ENCODE measurements at places on chromosomes 3 and 15. TPM values are rescaled to one million over a fixed set of nuclear protein-coding genes. Genes with fewer than 3 reads are reported as not detected.

GRCh38 chr15:37061996-37062395 lies 38.4 kb downstream of the MEIS2 start:
- no peak for DNase-seq

DNA sequence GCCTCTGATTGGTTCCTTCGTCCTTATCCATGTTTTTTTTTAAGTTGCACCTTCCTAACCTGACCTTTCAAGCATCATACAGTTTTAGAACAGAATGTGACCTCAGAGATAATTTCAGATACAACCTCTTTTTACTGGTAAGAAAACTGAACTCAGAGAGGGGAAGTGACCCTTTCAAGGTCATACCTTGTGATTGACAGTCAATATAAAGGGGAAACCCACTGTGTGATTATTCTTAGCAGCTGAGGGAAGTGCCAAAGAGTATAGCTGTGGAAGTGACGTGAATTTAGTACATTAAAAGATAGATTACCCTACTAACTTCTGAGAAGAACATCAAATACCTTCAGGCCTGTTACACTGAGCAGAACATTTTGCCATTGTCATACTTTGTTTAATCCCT lies 319.4 kb downstream of the NEK10 start:
- DNase-seq: no peak

DNA sequence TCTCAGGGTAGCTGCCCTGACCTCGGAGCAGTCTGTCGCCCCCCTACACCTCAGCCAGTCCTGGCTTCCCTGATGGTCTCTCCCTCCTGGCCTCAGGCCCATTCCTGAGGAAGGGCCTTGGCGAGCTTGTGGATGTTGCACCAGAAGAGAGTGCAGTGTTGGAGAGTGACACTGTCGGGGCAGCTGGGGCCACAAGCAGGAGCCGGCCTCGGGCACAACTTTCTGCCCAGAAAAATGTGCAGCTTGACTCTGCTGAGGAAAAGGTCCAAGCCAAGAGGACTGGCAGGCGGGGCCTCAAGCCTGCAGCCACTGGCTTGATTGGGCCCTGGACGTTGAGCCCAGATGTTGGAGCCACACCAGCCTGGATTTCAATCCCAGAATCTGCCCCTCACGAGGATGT lies 12.8 kb downstream of the HEMK1 start:
- no peak for DNase-seq

DNA sequence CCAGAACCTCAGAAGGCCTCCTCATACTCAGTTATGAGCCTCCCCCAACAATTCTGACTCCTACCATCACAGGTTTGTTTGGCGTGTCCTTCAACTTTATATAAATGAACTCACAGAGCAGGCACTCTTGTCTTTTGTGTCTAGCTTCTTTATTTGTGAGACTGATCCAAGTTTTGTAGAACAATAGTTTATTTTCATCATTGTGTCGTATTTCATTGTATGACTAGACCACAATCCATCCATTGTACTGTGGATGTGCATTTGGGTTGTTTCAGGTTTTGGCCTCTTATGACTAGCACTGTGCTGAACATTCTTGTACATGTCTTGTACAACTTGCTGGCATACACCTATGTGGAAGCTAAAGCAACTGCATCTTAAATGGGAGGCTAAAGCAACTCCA lies 292.8 kb upstream of the LYSMD4 start:
- no peak for DNase-seq

GRCh38 chr15:42593143-42593542 lies 17.7 kb downstream of the STARD9 start:
- DNase-seq: no peak

DNA sequence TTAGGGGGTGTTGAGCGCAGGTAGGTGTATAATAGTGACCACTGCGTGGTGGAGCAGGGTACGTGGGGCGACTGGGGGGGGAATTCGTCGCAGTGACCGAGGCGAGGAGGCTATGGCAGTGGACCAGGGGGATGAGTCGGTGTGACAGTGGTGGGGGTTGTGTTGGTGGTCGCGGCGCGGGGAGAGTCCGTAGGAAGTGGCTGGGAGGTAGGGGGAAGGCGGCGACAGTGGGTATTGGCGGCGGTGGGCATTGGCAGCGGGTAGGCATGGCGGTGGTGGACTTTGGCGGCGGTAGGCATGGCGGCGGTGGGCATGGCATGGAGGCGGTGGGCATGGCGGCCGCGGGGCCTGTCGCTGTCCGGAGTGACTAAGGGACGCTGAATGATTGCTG lies 739 bp downstream of the SNRPN start:
- DNase-seq: no peak

DNA sequence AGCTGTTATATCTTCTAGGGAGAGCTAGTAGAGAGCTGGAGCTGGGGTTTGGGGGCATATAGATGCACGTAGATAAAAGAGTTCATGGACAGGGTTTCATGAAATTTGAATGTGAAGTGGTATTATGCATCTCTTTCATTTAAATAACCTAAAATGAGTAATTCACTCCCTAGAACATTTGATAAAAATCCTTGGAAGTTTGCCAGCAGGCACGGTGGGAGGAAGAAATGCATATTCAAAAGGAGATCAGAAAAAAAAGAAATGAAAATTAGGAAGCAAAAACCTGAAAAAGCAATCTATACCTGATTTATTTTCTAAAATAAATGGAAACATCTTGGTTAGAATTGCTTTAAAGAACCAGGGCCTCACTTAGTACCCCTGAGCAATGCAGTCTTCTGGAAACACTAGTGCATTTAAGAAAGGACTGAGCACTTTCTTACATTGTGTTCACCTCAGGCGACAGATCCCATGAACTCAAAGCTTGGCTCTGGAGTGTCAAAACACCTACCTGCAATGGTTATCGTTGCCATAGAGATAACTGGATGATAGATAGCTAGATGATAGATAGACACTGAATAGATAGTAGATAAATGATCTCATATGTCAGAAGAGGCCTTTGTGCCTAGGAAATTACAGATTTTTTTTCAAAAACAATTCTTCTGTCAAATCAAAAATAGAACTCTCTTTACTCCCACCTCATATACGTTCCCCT lies 458.6 kb upstream of the THRB start:
- DNase-seq: no peak

Gene CTNNB1
- 513 TPM for total RNA-seq

Gene ZDHHC23
- total RNA-seq: 1.9 TPM

Gene LMOD3
- not detected for total RNA-seq

Gene CCRL2
- 3.9 TPM for total RNA-seq

Gene ATP2B2
- not detected for total RNA-seq

Data from endothelial cell of umbilical vein (primary cell).